Mucosa of gallbladder (tissue), 1 donor: ENCODE measurements at places on chromosomes 12 and 14.

DNA sequence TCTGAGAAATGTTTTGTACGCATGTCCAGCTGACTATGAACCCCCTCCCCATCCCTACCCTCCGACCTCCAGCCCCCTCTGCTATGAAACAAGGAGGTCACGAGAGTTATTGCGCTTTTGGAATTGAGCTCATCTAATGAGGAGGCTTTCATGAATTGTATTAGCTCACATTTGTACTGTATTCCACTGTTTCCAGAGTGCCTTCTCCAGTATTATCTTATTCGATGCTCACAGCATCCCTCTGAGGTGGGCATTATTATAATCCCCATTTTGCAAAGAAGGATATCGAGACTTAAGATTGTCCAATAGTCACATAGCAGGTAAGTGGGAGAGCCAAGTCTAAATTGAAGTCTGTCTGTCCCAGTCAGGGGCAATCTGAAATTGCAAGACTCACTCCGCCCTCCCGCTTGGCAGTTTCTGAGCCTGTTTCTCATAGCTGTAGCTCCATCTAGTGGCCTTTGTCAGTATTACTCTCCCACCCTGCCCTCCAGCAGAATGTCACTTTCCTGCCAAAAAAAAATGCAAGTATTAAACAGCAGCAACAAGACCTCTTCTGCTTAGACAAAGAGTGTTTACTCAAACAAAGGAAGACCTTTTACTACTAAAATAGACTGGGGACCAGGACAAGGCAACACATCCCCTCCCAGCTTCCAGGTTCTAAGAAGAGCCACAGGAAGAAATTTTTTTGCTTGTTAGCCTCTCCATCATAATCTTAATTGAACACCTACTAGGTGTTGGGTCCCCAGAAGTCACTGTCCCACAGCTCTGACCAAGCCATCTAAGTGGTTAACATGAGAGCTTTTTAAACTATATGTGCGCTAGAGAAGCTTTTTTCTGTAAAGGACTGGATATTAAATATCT is 48.6 kb upstream of the TMEM233 start:
- peak; percentile 54 for DNase-seq

DNA sequence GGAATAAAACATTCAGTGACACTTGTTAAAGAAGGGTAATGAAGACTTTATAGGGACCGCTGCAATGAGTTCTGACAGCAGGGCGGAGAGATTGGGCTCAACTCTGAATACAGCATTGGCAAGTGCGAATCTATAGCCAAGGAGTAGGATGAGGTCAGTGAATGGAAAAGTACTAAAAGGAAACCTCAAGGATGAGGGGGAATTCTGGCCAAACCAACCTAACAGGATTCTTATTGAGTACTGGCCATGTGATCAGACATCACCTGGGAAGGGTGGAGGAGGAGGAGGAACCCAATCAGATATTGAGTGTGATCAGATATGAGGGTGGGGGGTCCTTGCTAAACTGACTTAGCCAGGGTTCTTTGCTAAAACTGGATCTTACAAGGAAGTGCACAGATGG is 31.0 kb downstream of the DRAM1 start:
- DNase-seq, result no peak

DNA sequence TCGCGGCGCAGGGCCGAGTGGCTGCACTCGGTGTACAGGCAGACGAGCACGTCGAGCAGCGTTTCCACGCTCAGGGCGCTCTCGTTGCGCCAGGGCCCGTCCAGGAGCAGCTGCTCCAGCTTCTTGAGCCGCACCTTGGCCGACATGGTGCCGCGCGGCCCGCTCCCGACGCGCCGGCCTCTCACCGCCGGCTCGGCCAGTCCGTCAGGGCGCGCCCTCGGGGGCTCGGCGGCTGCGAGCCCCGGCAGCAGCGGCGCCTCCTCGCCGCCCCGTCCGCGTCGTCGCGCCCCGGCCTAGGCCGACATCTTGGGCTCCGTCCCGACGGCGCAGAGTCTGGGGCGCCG is 349 bp downstream of the CDC42BPB start:
- DNase-seq, result no peak

DNA sequence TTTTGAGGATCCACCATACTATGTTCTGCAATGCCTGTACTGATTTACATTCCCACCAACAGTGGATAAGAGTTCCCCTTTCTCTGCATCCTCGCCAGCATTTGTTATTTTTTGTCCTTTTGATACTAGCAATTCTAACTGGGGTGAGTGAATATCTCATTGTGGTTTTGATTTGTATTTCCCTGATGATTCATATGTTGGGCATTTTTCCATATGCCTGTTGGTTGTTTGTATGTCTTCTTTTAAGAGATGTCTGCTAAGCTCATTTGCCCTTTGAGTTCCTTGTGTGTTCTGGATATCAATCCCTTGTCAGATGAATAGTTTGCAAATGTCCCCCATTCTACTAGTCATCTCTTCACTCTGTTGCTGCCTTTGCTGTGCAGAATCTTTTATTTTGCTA is 49.0 kb upstream of the MSRB3 start:
- no peak for DNase-seq

- no peak for DNase-seq
These were observed 9.7 kb upstream of the PTGER2 start for GRCh38 chr14:52304248-52304904.

DNA sequence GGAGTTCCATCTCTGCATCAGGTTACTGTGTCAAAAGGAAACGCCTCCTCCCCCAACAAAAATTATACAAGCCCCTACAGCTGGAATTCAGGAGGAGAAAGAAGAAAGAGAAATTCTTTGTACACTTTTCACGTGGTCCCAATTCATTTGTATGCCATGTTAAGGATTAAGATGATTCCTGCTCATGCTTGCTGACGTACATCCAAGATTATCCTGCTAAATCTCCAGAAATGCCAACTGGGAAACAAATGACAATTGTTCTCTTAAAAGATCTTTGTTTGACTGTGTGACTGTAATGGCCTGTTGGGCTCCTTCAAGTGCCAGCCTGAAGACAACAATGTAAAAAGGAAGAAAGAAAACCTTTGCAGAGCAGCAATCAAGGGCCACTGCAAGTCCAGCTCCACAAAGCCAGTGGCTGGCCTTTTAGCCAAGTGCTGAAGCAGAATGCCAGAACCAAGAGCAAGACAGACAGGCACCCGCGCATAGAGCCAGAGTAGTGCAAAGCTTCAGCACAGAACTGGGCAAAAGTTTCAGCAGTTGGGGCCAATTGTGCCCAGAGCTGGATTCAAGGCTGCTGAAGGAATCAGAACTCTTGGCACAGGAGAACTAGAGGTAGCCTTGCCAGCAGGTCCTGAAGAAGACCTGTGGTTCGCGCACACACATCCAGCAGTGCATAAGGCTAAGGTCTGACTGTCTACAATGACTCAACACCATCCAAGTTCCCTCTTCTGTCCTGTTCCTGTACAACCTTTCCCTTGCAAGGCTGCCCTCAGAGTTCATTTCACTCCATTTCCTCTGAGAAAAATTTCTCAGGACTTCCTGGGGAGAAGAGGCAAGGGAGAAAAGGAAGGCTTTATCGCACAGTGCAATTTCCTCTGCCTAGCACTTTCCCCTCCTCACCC is 209.7 kb upstream of the BMP4 start:
- no peak for DNase-seq

GRCh38 chr12:56987551-56988053 is 18.7 kb downstream of the ZBTB39 start:
- peak; percentile 79 for DNase-seq

- DNase-seq, result no peak
These were observed 816 bp upstream of the GDF11 start for GRCh38 chr12:55741931-55742680.

DNA sequence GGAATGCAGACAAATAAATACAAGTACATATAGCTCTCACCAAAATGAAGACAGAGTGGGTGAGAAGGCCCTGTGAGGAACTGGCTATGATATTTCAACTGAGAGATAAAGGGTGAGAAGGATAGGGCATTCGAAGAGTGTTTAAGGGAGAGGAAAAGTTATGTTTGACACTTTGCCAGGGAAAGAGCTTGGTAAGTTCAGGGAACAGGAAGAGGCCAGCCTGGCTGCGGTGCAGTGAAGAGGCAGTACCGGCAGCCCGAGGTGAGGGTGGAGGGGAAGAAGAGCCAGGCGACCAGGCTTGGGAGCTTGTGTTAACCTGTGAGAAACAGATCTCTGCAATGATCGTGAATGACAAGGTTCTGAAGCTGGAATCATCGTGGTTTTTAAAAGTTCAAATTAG is 84.7 kb upstream of the RFX4 start:
- no peak for DNase-seq

DNA sequence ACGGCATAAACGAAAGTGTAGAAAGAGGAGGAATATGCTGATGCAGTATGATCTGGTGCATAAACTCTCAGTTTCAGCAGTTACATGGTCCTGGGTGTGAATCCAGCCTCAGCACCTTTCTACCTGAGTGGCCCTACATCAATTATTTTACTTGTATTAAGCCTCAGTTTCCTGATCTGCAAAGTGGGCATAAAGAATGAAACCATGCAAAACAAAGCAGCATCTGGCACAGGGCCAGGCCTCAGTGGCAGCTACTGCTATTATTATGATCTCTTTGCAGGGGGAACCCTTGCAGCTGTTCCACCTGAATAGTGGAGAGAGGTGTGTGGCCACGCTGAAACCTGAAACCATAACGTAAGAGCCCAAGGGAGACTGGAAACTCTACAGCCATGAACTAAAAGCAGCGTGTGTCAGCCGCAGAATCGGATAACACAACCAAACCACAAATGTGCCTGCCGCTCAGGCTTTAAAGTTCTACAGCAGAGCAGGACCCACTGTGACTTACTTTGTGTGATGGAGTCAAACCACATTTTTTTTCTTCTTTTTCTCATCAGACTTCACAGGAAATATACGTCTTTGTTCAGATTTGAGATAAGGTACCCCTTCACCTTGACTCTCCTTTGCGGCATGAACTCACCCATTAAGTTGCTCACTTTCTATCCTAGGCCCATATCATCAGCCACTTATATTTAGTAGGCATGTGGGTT is 29.2 kb upstream of the FOS start:
- DNase-seq, result peak; percentile 42

GRCh38 chr12:49784756-49785409 is 43.3 kb downstream of the NCKAP5L start:
- no peak for DNase-seq

- DNase-seq, result peak; percentile 45
These were observed 6.3 kb upstream of the TPCN1 start for GRCh38 chr12:113214895-113215400.

DNA sequence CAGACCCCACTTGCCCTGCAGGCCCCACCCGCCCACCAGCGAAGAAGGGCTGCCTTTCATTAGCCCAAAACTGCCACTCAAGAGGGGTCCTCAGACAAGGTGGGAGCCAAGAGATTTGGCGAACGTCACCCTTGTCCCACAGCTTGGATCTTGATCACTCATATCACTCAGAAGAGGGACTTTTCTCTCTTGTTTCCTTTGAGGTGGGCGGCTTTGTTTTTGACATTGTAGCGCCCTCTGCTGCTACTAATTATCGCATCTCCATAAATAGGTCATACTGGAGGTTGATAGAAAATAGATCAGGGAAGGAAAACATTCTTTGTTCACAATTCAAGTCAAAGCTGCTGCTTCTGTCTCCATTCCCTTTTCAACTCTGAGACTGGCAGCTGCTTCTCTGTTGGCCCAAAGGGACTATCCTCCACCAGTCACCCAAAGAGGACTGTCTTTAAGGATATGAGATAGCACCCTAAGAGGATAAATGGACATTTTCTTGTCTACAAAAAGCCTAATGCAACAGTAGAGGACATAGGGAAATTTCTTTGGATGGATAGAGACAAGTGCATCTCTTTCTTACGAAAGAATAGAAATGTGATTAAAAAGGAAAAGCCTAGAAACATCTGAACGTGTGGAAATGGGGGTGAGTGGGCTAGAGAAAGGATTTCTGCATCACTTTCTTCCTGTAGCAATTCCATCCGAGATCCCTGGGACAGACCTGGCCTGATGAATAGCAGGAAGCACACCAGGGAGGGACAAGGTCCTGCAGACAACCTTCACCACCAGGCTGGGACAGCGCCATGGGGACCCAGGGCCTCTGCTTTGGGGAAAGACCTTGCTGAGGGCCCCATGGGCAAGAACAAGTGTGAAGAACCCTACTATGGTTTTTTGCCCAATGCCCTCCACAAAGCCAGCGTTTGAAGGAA is 115.8 kb downstream of the DAD1 start:
- DNase-seq, result peak; percentile 57

GRCh38 chr12:104336115-104336514 is 32.6 kb downstream of the EID3 start:
- no peak for DNase-seq

- DNase-seq, result peak; percentile 52
These were observed 6.2 kb upstream of the PLEKHH1 start for GRCh38 chr14:67526676-67527459.

DNA sequence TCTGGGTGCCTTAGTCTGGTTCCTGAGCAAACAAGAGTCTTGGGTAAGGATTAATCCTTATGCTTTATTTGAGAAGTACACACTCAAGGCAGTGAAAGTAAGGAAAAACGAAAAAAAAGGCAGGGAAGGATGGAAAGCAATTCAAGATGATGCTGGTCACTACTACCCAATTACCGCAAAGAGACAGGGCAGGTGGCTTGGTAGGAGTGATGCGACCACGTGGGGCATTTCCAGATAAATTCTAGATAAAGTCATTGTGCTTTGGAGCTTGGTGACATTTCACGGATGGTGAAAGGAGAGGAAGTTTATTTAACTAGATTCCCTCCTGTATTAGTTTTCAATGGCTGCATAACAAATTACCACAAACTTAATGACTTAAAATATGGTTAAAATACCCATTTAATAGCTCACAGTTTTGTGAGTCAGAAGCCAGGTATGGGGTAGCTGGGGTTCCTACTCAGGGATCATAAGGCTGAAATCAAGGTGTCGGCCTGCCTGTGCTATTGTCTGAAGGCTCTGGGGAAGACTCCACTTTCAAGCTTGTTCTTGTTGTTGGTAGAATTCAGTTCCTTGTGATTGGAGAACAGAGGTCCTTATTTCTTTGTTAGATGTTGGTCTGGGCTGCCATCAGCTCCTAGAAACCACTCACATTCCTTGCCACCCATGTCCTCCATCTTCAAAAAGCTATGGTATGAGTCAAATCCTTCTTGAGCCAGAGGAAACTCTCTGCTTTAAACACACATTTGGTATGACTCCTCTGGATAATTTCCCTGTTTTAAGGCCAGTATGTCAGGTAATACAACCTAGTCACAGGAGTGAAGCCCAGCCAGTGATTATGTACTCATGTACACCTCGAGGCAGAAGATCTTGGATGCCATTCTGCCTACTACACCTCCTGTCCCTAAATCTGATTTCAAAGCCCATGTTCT is 5.6 kb upstream of the HMGA2 start:
- no peak for DNase-seq

DNA sequence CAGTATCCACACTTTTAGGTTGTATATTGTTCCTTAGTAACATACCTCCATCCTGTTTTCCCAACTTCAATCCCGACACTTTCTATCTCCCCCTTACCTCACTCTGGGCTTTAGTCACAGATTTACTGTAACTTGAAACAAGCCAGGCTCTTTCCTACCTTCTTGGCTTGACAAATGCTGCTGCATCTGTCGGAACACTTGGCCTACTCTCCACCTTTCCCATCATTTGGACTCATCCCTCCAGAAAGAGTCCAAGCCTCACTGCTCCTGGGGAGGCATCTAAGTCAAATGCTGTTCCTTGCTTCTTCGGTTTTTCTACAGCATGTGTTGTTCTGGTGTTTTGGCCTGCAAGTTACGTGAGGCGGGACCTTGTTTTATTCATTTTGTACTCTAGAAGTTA is 142.4 kb downstream of the DACT1 start:
- DNase-seq, result no peak

GRCh38 chr14:71250791-71251190 is 343.5 kb downstream of the PCNX1 start:
- DNase-seq, result no peak
